ENCODE measurements at places on chromosomes 12 and 14.

- peak; percentile 31 for DNase-seq
Observed at GRCh38 chr12:47270782-47271664, 191.3 kb upstream of the AMIGO2 start.

DNA sequence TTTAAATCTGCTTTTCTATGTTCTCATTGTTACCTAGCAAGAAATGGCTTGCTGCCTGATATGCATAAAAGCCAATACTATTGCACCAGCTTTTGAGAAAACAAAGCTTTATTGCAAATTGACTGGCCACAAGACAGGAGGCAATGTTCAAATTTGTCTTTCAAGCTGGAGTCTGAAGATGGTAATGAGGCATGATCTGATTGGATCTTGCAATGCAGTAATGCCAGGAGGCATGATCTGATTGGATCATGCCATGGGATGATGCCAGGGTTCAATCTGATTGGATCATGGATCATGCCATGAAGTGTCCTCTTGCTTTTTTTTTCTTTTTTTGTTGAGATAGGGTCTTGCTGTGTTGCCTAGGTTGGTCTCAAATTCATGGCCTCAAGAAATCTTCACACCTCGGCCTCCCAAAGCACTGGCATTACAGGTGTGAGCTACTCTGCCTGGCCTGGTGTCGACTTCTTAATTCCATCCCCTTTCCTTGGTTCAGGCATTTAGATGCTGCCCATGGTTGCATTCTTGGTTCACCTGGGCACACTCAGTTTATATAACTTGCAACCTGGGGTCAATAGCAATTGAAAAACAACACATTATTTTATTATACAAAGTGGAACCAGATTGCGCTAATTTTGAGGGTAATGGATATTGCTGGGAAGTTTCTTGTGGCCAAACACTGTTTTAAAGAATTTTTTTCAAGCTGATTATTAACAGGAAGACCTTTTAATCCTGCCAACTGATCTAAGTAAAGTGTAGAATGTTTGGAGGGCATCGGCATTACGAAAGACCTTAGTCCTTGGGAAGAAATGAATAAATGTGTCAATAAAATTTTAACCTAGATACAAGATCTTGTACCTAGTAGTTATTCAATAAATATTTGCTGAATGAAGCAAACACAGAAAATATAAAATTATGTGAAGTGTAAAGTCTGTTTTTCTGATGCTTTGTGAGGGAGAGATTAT lies 38.8 kb downstream of the HSD17B6 start:
- DNase-seq: peak; percentile 31

GRCh38 chr12:89709995-89710872 lies 1.6 kb upstream of the ATP2B1 start:
- DNase-seq: no peak

DNA sequence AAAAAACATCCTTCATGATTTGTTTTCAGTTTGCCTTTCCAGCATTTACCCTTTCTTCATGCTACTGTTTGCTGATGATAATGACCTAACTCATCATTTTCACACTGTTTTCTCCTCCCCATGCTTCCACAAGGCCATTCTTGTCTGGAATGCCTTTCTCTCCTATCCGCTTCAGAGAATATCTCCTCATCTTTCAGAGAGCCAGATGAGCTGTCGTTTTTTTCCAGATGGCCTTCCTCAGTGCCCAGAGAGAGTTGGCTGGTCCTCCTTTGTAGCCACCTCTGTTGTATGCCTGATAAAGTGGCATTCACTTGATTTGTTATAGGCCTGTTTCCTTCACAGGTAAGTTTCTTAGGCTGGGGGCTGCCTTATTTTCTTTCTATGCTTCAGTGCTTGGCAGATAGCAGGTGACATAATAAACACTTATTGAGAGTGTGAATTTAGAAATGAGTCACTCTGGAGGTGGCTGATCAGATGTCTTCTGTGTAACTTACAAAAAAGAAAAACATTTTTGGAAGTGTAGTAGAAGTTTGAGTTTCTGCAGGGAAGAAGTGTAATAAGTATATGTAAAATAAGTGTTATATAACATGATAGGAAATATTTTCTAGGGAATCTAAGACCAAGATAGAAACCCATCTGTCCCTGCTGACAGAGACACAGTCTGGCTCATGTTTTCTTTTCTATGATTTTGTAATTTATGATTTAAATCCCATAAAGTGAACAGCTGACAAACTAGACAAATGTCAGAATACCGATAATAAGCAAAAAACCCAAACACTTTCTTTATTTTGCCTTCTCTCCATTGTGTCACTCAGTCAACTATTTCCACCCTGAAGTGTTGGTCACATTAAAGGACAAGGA lies 174.5 kb downstream of the DACT1 start:
- no peak for DNase-seq

GRCh38 chr12:17640615-17641014 lies 449.4 kb downstream of the RERGL start:
- DNase-seq: no peak

- DNase-seq: no peak
Observed at GRCh38 chr14:62665286-62665685, 380.0 kb downstream of the KCNH5 start.

GRCh38 chr12:80443974-80444666 lies at the start of gene PTPRQ:
PTPRQ (plus strand) TSS chr12:80444235; CDS start chr12:80444346, 111 bp downstream.
- DNase-seq: no peak

GRCh38 chr14:103928011-103928890 lies at the start of gene TDRD9:
TDRD9 (plus strand) TSS chr14:103928456; CDS start chr14:103928510, 54 bp downstream.
- no peak for DNase-seq

GRCh38 chr12:58931518-58931917 lies 11.2 kb upstream of the LRIG3 start:
- DNase-seq: no peak

DNA sequence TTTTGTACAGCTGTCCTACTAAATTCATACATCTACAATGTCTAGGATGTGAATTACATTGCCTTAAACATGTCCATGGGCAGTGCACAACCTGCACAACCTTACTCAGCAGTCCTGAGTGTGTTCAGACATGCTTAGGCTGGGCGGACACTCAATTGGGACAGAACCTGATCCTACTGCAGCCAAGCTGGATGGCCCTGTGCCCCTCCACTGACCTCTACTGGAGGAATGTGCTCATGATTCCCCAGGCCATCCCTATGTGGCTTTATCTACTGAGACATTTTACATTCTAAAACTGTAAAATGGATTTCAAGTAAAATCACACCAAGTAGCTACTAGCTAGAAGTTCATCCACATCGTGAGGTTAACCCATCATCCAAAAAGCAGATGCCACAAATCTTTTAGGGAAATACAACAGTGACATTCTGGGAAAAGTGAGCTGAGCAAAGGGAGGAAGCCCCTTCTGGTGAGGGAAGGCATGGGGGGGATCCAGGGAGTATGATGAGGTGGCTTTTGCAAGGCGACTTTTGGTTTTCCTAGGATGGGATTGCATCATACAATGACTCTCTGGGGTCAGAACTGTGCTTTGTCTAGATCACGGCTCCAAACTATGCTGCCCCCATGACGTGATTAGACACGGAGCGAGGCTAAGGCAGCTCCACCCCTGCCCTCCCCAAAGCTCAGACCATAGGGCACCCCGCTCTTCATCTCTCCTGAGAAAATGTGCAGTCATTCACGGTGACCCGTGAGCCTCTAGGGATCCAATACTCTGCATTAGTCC lies 911.7 kb upstream of the TMEM132C start:
- peak; percentile 23 for DNase-seq

DNA sequence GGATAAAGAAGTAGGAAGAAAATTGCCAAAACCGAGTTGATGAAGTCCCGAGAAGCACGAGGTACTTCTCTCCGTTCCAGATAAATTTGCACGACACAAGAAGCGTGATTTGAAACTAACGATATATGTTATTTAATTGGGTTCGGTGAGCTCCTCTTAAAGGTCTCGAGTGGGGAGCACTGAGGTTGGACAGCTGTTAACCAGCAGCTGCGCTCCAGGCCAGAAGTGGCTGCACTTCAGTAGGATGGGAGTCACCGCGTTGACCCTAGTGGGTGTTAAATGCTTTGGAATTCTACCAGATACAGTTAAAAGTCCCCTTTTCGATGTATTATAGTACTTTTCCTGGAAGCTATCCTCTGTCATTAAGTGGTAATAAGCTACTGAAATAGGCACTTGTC lies 953 bp upstream of the DCAF5 start:
- peak; percentile 21 for DNase-seq

- DNase-seq: peak; percentile 82
Observed at GRCh38 chr12:15688202-15688736, 100.9 kb downstream of the EPS8 start.

- no peak for DNase-seq
Observed at GRCh38 chr12:46886541-46887041, 60.8 kb upstream of the SLC38A4 start.

- DNase-seq: no peak
Observed at GRCh38 chr14:53954551-53955228, 1.9 kb downstream of the BMP4 start.

DNA sequence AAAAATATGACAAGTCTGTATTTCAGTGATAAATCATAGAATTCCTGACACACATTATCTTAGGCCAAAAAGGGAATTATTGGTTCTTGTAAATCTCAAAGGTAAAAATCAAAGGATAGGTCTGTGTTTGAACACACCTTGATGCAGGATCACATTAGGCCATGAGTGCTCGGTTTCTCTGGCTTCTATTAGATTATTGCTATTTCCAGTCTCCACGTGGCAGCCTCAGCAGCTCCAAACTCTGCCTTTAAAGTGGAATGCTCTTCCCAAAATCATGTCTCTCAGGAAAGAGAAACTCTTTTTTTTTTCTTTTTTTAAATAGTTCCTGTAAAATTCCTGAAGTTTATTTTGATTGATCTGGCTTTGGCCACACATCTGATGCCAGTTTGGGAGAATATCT lies 105.6 kb upstream of the FRMD6 start:
- no peak for DNase-seq

- DNase-seq: no peak
Observed at GRCh38 chr12:12683725-12684124, 12.3 kb downstream of the GPR19 start.

DNA sequence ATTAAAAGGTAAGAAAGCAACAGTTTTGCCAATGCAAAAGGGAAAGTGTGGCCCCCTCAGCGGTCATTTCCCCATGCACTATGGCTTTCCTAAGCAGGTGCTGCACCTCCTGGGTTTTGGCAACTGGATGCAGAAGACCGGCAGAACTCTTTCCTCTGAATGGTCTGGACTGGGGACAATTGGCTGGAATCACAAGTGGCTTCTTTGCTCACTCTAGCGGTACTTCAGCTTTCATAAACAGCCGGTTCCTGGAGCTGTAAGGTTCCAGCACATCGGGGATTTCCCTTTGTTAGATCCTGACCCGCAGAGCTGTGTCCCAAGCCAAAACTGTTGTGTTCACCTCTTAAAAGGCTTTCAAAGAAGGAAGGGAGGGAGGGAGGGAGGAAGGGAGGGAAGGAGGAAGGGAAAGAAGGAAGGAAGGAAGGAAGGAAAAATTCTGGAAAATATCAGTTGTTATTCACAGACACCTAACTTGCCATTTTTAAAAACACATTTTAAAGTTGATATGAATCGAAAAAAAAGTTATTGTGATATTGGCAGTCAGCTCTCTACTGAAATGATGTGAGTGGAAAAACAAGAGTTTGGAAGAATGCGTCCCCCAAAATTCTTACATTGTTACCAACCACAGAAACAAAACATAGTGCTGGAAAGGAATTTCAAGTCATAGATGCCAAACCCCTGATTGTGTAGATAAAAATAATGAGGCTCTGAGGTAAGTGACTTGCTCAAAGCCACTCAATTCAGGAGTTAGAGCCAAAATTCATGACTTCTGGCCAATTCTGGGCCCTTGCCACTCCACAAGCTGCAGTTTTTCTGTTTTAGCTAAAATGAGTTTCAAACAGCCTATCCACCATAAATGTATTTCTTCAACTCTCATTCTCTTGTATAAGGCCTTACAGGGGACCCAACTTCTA lies 220.6 kb upstream of the HMGA2 start:
- DNase-seq: no peak

- DNase-seq: peak; percentile 57
Observed at GRCh38 chr12:89225401-89225800, 126.9 kb downstream of the DUSP6 start.

- DNase-seq: no peak
Observed at GRCh38 chr12:26102953-26103352, 21.9 kb downstream of the BHLHE41 start.

DNA sequence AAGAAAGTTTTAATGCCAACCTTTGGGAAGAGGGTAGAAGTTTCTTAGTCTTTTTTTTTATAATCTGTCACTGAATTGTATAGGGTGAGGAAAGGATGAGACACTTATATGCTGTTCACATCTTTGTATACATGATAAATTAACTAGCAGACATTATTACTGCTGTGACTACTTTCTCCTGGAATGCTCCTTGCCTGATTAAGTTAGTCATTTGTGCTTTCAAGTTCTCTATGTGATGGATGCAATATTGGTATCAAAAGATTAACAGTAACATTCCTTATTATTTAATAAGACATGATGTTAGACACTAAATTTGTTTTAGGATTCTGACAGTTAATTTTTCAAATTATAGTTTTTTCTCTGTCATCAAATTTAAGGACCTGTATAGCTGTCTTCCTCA lies 223.4 kb upstream of the GARIN2 start:
- no peak for DNase-seq

DNA sequence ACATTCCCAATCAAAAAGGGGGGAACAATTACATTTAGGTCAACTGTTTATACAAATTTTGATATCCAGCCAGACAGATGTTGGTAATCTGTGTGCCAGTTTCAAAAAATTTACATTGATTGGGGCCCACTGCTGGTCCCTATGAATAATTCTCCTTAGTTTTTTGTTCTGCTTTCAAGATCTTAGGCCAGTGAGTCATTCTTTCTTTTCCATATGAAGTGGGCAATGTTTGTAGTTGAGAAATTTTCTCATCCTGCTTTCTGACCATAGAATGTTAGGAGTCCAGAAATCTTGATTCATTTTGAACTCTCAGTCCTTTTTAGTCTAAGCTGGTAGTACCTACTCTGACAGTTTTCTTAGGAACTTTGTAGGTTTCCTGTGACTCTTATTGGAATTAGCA lies 244.3 kb downstream of the DIO2 start:
- DNase-seq: no peak

DNA sequence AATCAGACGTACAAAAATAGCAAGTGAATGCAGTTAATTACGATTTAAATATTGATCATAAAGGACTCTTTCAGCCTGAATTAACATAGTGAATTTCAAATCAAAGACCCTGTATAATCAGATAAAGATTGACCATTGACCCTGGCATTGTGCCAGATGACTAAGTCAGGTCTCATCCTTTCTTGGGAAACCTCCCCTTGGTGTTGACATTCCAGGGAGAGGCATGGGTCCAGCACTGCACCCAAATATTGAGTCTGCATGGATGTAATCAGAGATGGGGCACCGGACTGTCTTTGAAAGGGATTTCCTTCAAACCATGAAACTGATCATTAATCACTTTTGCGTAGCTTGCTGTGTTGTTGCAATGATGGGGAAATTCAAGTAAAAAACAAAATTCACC lies 1138.2 kb downstream of the BCL11B start:
- no peak for DNase-seq

- no peak for DNase-seq
Observed at GRCh38 chr12:93911396-93911795, 234.2 kb downstream of the CRADD start.

DNA sequence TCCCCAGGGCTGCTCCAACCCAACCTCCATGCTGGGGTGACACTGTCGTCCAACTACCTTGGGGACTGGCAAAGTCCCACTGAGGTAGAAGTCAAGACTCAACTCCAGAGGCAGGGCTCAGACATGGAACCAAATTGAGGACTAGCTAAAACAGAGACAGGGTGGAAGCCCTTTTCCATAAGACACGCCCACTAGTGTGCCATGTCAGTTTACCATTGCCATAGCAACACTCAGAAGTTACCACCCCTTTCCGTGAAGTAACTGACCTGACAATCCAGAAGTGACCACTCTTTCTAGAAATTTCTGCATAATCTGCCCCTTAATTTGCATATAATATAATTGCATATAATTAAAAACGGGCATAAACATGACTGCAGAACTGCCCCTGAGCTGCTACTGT lies 409.6 kb downstream of the MED13L start:
- DNase-seq: no peak
